Camera-type eye (tissue), 1 donor: ENCODE measurements at places on chromosomes 3 and 15. TPM values are rescaled to one million over a fixed set of nuclear protein-coding genes. Genes with fewer than 3 reads are reported as not detected.

SHF gene
- 40.8 TPM for total RNA-seq

CP gene
- 47.8 TPM for total RNA-seq

NMNAT3 gene
- total RNA-seq: 21.2 TPM

PTPN9 gene
- total RNA-seq: 29.2 TPM

FBN1 gene
- total RNA-seq: 322 TPM

RBPMS2 gene
- 0.93 TPM for total RNA-seq

GRAMD2A gene
- 0.66 TPM for total RNA-seq

PIK3CA gene
- 59.6 TPM for total RNA-seq

C3orf18 gene
- total RNA-seq: 22.7 TPM

TMEM212 gene
- total RNA-seq: not detected

IMPG2 gene
- 221 TPM for total RNA-seq

GABRR3 gene
- total RNA-seq: 25.8 TPM

CLEC3B gene
- 109 TPM for total RNA-seq

UBA7 gene
- 28.0 TPM for total RNA-seq

CELF6 gene
- total RNA-seq: 23.9 TPM

CCR8 gene
- not detected for total RNA-seq

FSIP1 gene
- 4.3 TPM for total RNA-seq

AGBL1 gene
- total RNA-seq: 3.7 TPM

CHRD gene
- total RNA-seq: 26.8 TPM

MUSTN1 gene
- 12.0 TPM for total RNA-seq

CCDC80 gene
- total RNA-seq: 43.5 TPM

ASTE1 gene
- 9.7 TPM for total RNA-seq

ISLR gene
- 61.2 TPM for total RNA-seq

VILL gene
- 14.9 TPM for total RNA-seq

AMIGO3 gene
- not detected for total RNA-seq

HMCES gene
- total RNA-seq: 35.2 TPM

FBLN2 gene
- 122 TPM for total RNA-seq

ZNF774 gene
- 4.4 TPM for total RNA-seq

ABHD5 gene
- total RNA-seq: 31.6 TPM

OR5K2 gene
- not detected for total RNA-seq

LYZL4 gene
- not detected for total RNA-seq

AHSG gene
- total RNA-seq: not detected

FILIP1L gene
- total RNA-seq: 29.5 TPM

SLCO2A1 gene
- 1.3 TPM for total RNA-seq

CD80 gene
- total RNA-seq: 0.77 TPM

C3orf70 gene
- total RNA-seq: 32.5 TPM

SLC2A2 gene
- total RNA-seq: not detected

ANKRD63 gene
- total RNA-seq: not detected

WDR48 gene
- total RNA-seq: 83.5 TPM

TP53BP1 gene
- 127 TPM for total RNA-seq

IL17RB gene
- 8.7 TPM for total RNA-seq

CNTN4 gene
- 98.5 TPM for total RNA-seq

ASB14 gene
- total RNA-seq: 0.33 TPM

LTF gene
- total RNA-seq: 52.9 TPM

DYNC1LI1 gene
- 75.0 TPM for total RNA-seq

MYZAP gene
- 2.9 TPM for total RNA-seq

TMEM266 gene
- total RNA-seq: 1.1 TPM

MANF gene
- total RNA-seq: 27.1 TPM

TIGIT gene
- not detected for total RNA-seq

CHRFAM7A gene
- 9.5 TPM for total RNA-seq

CCDC13 gene
- total RNA-seq: 9.3 TPM

IL17RC gene
- total RNA-seq: 28.1 TPM

SAMD7 gene
- 22.0 TPM for total RNA-seq

THRB gene
- total RNA-seq: 41.6 TPM

ROBO1 gene
- total RNA-seq: 90.7 TPM

STARD9 gene
- 40.4 TPM for total RNA-seq
